Right forelimb (tissue), 1 donor: ENCODE measurements at places on chromosomes 16 and 17.

DNA sequence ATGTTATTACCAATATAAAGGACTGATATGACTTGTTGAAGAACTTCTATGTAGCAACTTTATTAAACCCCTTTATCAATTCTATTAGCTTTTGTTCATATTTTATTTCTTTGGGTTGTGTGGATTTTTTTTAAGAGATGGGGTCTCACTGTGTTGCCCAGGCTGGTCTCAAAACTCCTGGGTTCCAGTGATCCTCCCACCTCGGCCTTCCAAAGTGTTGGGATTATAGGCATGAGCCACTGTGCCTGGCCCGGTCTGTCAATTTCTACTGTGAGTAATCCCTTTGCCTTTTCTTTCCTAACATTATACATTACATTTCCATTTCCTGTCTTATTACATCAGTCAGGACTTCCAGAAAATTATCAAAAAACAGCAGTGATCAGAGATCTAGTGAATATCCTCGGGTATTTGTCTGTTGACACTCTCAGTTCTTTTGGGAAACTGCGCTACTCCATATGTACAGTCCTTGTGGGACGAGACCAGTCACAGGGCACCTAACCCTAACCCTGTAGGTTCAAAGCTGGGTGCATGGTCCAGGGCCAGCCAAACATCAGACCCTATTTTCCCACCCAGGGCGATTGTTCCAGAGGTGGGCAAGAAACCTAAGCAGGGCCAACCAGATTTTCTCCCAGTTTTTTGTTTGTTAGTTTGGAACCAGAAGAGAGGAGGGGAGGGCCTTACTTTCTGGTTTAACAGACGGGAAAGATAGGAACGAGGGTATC is 1.7 kb upstream of the SLC47A1 start:
- no peak for DNase-seq

DNA sequence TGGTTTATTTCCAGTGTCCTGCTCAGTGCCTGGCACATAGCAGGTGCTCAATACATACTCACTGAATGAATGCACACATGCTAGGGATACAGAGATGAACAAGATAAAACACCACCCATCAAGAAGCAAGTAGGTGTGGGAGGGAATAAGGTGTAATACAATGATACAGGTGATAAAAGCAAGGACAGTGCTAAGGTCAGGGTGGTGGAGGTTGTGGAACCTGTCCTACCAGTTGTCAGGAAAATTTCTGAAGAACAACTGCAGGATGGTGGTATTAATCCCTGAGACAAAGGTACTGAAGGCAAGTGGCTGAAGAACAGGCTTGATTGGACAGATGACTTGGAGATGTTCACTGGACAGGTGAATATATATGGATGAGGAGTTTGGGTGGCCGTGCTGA is 1.8 kb downstream of the KNOP1 start:
- no peak for DNase-seq

GRCh38 chr17:67696853-67697498 is 20.8 kb upstream of the NOL11 start:
- no peak for DNase-seq

DNA sequence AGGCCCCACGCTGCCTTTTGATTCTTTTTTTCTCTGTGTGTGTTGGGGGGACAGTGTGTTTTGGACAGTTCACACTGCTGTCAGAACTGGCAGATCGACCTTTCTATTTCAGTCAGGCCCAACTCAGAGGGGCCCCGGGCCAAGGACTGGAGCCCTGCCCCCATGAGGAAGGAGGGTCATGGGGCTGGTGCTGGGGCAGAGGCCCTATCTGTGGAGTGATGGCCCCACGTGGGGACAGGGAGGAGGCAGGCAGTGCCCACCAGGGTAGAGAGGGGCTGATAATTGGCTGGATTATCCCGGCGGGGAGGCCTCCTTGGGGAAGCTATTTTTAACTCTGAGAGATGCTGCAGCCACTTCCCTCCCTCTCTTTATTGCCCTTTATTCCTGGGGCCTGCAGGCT is 5.7 kb upstream of the KCNJ12 start:
- no peak for DNase-seq

DNA sequence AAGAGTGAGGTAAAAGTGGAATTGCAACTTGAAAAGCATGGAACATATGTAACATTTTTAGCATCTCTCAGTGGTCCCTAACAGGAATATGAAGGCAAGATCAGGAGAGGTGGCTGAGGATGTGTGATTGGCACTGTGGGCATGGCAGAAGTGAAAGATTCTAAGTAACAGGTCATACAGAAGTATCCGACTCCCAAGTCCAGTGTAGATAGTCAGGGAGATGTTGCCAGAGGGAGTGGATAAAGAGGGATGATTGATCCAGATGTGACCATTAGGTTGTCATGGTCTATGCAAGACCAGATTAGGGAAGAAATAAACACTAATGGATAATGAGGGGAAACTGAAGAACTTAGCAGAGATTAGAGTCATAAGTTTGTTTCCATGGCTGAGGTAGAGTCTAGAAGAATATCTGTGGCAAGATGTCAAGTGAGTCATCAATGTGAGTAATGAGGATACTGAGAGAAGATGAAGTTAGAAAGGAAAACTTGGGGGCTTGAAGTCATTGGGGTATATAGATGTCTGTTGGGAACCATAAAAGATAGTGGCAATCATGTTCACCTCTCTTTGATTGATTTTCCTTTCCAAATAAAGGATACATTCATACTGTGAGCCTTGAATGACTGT is 23.9 kb upstream of the CAPNS2 start:
- DNase-seq, result no peak
